ENCODE measurements at places on chromosomes 1 and 21.

DNA sequence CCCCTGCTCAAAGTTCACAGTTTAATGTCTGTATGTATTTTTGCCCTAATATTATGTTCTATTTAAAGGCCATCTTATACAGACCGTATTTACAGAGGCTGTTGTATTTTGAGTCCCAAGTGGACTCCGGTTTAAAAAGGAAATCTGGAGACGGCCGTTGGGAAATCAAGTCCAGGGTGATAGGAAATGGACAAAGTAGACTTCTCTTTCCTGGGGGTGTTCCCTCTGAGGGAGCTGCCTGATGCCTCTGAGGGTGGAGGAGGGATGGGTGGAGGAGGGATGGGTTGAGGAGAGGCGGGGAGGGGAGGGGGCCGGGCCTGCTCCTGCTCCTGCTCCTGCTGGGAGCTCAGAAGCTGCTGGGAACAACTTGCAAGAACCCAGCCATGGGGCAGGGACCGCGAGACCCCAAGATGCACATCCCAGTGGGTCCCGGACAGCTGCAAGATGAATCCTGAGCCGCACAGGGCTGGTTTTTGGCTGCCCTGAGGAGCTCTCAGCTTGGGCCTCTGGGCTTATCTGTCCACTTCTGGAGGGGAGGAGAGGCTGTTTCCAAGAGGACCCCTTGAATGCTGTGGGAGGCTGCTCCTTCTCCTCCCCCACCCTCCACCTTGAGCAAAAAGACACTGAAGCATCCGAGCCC lies 12.0 kb upstream of the ACTL8 start:
- DNase-seq, result no peak

DNA sequence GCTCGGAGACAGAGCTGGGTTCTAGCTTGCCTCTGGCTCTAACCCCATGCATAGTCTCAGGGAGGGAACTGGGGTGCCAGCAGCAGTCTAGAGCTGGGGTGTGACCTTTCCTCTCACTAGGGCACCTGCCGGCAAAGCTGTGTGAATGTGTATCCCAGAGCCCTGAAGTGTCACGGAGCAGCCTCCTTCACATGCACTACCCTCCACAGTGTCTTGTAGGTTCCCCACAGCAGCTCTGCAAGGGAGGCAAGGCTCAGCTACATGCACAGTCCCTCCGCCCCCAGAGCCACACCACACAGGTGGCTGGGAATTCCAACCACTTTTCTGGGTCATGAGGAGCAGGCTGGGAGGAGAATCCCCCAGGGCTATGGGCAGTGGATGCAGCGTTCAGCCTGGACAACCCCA lies 7.7 kb upstream of the HPCA start:
- no peak for DNase-seq

GRCh38 chr1:44549510-44549909 lies 124.8 kb downstream of the TMEM53 start:
- DNase-seq, result no peak

GRCh38 chr1:24409535-24409934 lies 4.0 kb downstream of the STPG1 start:
- DNase-seq, result no peak

GRCh38 chr1:11478571-11479374 lies at the start of gene DISP3:
Gene DISP3 (plus strand): TSS chr1:11479155. CDS start chr1:11500993, 21,838 bp downstream.
- DNase-seq, result peak; percentile 25

DNA sequence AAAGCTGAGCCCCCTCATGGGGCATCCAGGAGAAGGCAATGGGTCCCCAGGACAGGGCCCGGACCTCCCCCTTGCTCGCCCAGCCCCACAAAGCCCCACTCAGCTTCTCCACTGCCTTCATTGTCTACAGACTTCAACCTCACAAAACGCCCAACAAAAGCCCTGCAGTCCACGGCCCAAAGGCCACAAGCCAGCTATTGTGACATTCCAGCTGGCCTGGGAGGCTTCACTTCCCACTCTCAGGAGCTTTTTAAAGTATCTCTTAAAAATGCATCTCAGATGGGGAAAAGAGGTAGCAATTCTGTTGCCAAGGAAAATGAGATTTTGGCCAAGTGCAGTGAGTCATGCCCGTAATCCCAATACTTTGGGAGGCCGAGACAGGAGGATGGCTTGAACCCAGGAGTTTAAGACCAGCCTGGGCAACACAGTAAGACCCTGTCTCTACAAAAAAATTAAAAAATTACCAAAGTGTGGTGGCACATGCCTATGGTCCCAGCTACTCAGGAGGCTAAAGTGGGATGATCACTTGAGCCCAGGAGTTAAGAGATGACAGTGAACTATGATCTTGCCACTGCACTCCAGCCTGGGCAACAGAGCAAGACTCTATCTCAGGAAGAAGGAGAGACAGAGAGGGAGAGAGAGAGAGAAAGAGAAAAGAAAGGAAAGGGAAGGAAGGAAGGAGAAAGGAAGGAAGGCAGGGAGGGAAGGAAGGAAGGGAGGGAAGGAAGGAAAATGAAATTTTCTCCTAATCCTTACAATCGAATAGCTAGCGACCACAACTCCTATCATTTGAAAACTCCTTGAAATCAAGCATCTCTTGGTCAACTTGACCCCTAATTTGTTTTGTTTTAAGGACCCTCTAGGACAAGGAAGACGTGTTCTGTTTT lies 31.4 kb upstream of the TARDBP start:
- no peak for DNase-seq

DNA sequence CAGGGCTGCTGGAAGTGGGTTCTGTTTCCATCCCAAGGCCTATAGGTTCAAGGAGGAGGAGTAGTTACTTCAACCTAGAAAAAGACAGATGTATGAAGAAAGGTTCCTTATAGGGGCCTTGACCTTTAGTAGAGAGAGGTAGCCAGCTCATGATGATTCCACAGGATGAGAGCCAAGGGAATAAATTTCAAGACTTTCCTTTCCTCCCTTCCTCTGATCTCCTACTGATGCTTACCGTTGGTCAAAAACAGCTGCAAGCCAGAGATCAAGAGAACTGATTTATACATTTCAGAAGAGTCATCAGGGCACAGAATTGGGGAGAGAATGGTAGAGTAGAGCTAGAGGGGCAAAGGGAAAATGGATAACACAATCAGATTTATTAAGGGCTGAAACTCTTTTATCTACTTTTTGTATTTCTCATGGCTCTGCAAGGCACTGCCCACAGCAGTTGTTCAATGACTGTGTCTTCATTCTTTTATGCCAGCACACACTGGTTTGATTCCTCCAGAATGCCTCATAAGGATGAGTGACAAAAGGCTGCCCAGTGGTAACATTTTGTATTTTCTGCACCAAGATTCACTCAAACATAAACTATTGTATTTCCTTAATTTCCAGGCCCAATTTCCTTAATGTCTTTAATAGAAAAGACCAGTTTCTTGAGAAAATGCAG lies 37.4 kb downstream of the AK5 start:
- DNase-seq, result no peak

GRCh38 chr1:204376919-204377799 lies 17.4 kb upstream of the PLEKHA6 start:
- DNase-seq, result no peak

DNA sequence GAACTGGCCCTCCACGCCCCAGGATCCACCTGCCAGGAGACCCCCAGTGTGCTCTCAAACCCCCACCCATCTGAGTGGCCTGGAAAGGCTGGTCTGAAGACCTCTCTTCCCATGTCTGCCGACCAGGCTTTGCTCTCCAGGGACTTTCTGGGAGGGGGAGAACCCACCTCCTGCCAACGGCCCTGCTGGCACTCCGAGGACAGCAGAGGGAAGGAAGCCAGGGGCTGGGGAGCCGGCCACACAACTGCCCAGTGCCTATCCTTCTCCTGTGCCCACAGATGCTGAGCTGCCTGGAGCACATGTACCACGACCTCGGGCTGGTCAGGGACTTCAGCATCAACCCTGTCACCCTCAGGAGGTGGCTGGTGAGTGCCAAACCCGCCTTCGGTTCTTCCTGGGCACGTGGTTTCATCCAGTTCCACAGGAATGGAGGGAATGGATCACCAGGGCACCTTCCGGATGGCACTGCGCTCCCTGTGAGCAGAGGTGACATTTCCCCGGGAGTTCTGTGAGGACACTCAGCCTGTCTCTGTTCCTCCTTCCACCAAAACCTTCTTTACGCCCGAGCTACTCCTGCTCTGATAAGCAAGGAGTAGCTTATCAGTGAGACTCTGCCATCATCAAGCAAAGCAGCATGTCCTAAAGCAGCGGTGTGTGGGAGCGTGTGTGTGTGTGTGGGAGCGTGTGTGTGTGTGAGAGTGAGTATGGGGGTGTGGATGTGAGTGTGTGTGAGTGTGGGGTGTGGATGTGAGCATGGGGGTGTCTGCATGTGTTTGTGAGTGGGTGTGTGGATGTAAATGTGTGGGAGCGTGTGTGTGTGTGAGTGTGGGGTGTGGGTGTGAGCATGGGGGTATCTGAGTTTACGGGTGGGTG lies 105.5 kb downstream of the PDE9A start:
- no peak for DNase-seq

DNA sequence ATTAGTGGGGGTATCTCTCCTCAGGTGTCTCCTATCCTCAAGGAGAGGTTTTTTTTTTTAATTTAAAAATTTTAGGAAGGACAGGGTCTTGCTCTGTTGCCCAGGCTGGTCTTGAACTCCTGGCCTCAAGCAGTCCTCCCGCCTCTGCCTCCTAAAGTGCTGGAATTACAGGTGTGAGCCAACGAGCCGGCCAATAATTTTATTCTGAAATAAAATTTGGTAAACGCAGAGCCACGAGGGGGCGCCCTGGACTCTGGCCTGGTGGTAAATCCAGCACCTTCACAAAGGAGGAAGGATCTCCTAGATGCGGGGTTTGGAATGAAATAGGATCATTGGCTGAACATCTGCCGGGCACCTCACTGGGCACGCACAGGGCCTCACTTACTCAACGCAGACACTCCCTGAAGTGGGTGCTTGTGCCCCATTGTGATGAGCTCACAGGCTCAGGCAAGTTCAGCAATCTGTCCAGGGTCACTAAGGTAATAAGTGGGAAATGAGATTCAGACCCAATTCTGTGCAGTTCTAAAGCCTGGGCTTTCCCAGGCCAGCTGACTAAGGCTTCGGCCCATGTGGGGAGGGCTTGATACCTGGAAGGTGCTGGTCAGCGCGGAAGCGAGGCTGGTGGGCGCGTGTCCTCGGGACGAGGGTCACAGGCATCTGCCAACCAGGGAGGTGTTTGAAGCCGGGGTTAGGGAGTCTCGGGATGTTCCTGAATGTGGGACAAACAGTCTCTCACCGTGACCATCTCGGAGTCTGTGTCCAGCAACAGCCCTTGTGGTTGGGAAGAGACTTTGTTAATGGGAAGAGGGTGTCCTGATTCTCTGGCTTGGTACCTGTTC lies 32.7 kb upstream of the ETV3 start:
- no peak for DNase-seq

DNA sequence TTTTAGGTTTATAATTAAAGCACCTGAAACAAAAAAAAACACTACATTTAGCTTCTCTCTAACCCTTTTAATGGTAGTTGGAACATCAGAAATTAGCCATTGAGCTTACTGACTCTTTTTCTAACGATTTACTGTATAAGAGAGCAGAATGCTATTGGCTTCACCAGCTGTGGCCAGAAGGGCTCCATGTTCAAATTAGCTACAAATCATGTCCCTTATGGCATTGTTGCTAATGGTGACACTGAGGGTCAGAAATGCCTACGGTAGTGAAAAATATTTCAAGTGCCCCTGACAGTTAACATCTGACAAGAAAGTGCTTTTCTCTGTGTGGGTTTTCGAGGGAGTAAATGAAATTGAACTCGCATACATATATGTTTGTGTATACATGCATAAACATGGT lies 232.7 kb downstream of the NFIA start:
- DNase-seq, result no peak

- DNase-seq, result no peak
These were observed 38.6 kb downstream of the TARBP1 start for GRCh38 chr1:234440348-234440747.

- no peak for DNase-seq
These were observed 18.8 kb upstream of the CEP85 start for GRCh38 chr1:26215246-26215645.

- DNase-seq, result no peak
These were observed 32.9 kb downstream of the NRIP1 start for GRCh38 chr21:15031790-15032357.

- no peak for DNase-seq
These were observed 77.0 kb downstream of the FAM78B start for GRCh38 chr1:166089804-166090203.

GRCh38 chr1:44405031-44405797 lies at the start of gene RNF220:
Gene RNF220 (plus strand): TSS chr1:44405255.
- DNase-seq, result no peak

- DNase-seq, result no peak
These were observed 4.7 kb downstream of the SLC35E2B start for GRCh38 chr1:1687846-1688245.

- DNase-seq, result no peak
These were observed 8.2 kb upstream of the RCSD1 start for GRCh38 chr1:167621780-167622313.

- no peak for DNase-seq
These were observed 5.2 kb downstream of the TAL1 start for GRCh38 chr1:47226839-47227215.

DNA sequence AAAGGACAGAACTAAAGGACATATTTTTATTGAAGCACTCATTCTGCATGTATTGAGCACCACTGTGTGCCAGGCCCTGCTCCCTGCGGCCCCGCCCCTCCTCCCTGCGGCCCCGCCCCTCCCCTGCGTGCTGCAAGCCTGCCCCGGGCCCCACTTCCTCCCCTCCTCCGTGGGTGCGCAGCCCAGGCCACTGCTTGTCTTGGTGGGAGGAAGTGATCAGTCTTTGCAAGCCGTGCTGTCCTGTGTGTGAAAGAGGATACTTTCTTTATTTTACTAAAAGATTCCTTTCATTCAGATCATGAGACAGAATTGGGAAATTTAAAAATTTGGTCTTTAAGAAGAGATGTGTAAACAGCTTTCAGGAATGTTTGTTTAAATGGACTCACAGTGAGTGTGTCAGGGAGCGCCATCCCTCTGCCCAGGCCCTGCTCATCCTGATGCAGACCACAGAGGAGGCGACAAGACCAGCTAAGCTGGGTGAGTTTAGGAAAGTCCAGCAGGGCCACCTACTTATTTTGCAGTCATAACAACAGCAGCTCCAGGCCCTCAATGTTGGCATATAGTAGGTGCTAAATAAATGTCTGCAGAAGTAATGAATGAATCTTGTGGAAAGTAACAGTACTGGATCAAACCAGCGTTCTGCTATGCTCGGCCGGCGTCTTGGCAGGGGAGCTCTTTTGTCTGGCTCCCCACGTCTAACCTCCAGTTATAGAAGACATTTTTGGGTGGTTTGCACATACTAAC lies 88.3 kb upstream of the SELENON start:
- no peak for DNase-seq

- peak; percentile 9 for DNase-seq
These were observed 10.7 kb downstream of the FMOD start for GRCh38 chr1:203340112-203340790.

DNA sequence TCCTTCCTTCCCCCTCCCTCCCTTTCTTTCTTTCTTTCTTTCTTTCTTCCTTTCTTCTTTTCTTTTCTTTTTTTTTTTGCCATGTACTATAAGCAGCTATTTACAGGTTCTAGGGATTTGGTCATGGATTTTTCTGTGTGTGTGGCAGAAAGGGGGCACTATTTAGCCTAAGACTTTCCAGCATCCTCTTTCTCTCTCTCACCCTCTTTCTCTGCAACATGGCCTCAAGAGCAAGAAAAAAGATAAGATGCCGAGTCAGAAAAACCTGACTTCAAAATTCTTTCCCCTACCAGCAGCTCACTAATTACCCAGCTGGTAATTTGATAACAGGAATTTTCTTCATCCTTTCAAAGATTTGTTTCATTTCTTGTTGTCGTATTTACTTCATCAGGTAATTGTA lies 458.3 kb upstream of the ADAMTS5 start:
- no peak for DNase-seq

- peak; percentile 43 for DNase-seq
These were observed 16.9 kb downstream of the CAPZB start for GRCh38 chr1:19468397-19468956.

- no peak for DNase-seq
These were observed 37.1 kb upstream of the SERPINC1 start for GRCh38 chr1:173954179-173954578.
